Naive thymus-derived CD4-positive, alpha-beta T cell (primary cell): ENCODE measurements at places on chromosomes 2 and 18. TPM values are rescaled to one million over a fixed set of nuclear protein-coding genes. Genes with fewer than 3 reads are reported as not detected.

GRCh38 chr2:15819562-15820256 is 120.6 kb upstream of the MYCN start:
- no peak overlapping the region for H3K4me3 ChIP-seq
- no peak for DNase-seq
- H3K4me1 ChIP-seq: no peaks in the 10 kb centered on the region
- no peaks in the 10 kb centered on the region for H3K36me3 ChIP-seq
- no peaks in the 10 kb centered on the region for H3K27me3 ChIP-seq

DNA sequence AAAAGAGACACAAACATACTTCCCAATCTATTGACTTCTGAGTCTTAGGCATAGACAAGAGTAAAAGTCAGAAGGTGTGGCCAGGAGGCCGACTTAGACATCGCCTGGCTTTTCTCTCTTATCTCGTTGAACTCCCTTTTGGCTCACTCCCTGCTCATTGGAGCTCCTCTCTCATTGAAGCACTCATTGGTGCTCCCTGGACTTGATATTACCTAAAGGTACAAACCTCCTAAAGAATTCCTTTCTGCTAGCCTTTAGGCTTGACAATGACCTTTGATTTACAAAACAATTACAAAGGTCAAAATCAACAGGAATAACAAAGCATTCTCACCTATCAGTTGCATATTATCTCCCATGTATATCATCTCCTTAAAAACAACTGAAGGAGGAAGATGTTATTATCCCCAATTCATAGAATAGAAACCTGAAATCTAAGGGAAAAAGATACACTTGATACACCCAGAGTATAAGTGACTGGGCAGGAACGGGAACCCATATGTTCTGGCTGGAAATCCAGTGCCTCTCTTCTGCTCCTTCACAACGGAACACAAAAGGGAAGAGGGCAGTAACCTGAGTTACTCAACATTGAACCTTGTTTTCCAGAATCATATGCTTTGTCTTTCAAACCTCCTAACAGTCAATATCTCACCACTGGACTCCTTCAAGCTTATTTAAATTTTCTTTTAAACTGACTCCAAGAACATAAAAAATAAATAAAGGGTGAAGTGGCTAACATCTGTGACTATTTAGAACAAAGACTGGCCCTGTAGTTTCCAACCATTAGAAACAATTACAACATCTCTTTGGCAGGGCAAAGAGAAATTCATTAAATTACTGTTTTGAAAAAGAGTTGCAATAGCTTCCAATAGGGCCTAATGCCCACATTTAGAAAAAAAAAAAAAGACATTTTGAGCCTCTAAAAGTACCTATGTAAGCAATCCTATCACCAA is 1247.9 kb downstream of the LRP1B start:
- no peak overlapping the region for H3K27ac ChIP-seq
- no peaks in the 10 kb centered on the region for H3K36me3 ChIP-seq
- DNase-seq: no peak
- no peaks in the 10 kb centered on the region for H3K27me3 ChIP-seq
- no peaks in the 10 kb centered on the region for H3K4me1 ChIP-seq

SEPTIN10 gene
- total RNA-seq: 5.0 TPM

CNGA3 gene
- total RNA-seq: not detected

- DNase-seq: no peak
- no peaks in the 10 kb centered on the region for H3K27me3 ChIP-seq
- peaks cover 10% of the 10 kb centered on the region for H3K4me1 ChIP-seq
- H3K4me3 ChIP-seq: no peak overlapping the region
These were observed 3.0 kb downstream of the LCLAT1 start for GRCh38 chr2:30450025-30450424.

DNA sequence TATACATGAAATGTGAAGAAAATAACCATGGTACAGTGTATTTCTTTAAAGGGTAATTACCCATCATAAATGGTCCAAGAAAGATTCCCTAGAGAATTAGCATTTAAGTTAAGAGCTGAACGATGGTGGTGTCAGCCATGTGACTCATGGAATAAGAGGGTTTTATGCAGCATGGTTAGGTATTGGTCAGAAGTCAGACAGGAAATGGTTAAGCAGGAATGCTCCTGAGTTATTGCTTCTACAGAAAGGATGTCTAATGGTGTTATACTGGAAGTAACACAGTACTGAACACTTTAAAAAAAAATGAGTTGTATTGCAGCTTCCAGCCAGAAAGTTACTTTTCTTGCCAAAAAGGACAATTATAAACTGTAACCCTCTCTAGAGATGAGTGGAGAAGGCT is 72.7 kb upstream of the UBE2E3 start:
- H3K36me3 ChIP-seq: no peaks in the 10 kb centered on the region
- H3K27me3 ChIP-seq: no peaks in the 10 kb centered on the region
- no peak for DNase-seq
- H3K4me3 ChIP-seq: no peak overlapping the region

DNA sequence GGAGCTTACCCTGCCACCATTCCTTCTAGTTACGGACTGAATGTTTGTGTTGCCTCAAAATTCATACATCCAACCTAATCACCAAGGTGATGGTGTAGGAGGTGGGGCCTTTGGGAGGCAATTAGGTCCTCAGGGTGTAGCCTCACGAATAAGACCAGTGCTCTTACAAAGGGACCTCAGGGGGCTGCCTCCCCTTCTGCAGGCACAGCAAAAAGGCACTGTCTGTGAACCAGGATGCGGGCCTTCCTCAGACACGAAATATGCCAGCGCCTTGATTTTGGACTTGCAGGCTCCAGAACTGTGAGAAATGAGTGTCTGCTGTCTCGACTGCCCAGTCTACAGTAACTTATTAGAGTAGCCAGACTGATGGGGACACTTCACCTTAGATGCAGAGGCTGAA is 150.4 kb upstream of the HDAC4 start:
- H3K27me3 ChIP-seq: no peaks in the 10 kb centered on the region
- H3K36me3 ChIP-seq: no peaks in the 10 kb centered on the region
- no peak overlapping the region for H3K27ac ChIP-seq
- DNase-seq: no peak
- no peaks in the 10 kb centered on the region for H3K4me1 ChIP-seq

- DNase-seq: no peak
- H3K36me3 ChIP-seq: peaks cover 11% of the 10 kb centered on the region
- no peak overlapping the region for H3K4me3 ChIP-seq
- H3K27me3 ChIP-seq: no peaks in the 10 kb centered on the region
- no peak overlapping the region for H3K27ac ChIP-seq
These were observed 44.0 kb downstream of the RPRD1A start for GRCh38 chr18:36023336-36023735.
